Foreskin keratinocyte (primary cell): ENCODE measurements at places on chromosomes 13 and 19.

GRCh38 chr13:37956536-37956935 is 87.0 kb upstream of the TRPC4 start:
- peak; percentile 67 for DNase-seq

DNA sequence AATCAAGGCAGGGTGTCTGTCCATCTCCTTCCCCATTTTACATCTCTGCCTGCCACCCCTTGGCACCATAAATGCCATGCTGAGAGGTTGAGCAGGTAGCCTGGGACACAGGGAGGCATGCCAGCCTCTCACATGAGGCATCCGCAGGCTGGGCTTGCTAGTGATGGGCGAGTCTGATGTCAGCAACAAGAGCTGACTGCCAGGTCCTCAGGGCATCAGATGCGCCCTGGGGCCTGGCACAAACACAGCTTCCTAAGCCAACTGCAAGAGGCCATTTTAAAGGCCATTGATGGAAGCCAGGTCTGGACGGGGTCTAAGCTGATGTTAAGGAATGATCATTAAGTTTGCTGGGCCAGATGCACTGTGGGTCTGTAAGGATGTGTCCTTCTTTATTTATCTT is 34.6 kb downstream of the MYH14 start:
- no peak for DNase-seq

- DNase-seq, result no peak
Measured at GRCh38 chr19:4971424-4971793, 2.5 kb downstream of the KDM4B start.

GRCh38 chr13:96503481-96503880 is 413.6 kb downstream of the HS6ST3 start:
- DNase-seq, result no peak

GRCh38 chr13:73355134-73355533 is 296.3 kb downstream of the KLF5 start:
- DNase-seq, result peak; percentile 71

DNA sequence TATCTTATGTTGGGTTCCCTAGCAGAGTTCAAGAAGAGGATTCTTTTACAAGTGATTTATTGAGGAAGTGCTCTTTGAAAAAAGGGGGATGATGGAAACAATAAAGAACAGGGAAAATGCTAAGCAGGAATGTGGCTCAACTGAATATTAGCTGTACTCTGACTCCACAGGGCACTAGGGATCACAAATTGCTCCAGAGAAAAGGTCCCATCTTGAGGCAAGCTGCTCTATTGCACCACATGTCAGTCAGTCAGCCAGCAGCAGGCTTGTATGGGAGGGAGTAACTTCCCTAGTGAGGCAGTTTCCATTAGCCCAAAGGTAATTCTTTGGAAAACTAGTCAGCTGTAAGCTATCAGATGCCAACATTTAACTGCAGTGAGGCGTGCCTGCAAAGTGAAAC is 73.3 kb upstream of the FNDC3A start:
- peak; percentile 41 for DNase-seq

GRCh38 chr13:73111331-73111730 is 52.5 kb downstream of the KLF5 start:
- no peak for DNase-seq

- no peak for DNase-seq
Measured at GRCh38 chr19:19510432-19510831, 4.9 kb downstream of the TSSK6 start.

GRCh38 chr19:58560007-58560887 is 1.8 kb upstream of the UBE2M start:
- no peak for DNase-seq

DNA sequence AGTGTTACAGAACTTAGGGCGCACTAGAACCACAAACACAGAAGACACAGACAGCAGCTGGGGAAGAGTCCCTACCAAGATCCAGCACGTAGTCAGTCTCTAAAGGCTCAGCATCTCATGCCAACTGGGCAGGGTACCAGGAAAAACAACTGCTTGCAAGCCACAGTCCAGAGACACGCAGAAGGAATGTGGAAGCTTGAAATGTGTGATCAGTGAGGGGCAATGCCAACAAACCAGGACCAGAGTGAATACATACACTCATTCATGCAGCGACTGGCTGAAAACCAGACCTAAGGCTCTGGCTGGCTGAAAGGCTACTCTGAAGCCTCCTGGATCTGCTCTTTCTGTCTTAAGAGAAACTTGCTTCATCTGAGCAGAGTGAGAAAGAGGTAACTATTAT is 1484.8 kb downstream of the EFNB2 start:
- DNase-seq, result no peak

DNA sequence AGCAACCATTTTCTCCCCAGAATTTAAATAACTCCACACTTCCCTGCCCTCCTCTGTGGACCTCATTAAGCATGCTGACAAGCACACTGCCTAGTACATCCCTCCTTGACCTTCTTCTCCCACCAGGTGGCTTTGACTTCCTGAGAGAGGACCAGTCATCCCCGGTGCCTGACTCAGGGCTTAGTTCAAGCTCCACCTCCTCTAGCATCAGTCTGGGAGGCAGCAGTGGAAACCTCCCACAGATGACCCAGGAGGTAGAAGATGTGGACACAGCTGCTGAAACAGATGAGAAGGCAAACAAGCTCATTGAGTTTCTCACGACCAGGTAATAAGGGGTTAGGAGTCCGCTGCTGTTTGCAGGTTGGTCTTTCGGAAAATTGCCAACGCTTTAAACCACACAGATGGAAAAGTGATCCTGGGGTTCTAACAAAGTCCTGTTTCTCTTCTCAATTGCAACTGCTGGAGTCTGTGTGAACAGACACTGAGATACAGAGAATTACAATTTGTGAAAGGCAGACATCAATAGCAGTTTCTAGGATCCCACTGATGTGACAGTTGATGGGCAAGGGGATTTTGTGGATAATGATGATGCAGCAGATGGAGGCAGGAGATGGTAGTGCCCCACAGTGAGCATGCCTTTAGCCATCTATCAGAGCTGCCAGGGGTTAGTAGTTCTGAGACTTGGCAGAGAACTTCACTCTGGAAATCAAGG is 86.7 kb downstream of the ZAR1L start:
- peak; percentile 5 for DNase-seq

DNA sequence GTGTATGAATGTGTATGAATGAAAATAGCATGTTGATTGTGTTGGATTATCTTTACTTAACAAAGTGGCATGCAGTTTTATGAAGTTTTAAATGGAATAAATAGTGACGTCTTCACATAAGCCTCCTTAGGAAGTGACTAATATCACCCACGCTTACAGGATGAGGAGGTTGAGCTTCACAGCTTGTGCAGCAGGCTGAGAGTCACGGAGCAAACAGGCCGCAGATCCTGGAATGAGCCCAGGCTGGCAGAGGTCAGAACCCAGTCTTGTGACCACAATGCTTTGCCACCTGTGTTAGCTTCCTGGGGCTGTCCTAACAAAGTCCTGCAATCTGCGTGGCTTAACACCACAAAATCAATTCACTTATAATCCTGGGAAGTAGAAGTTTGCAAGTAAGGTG is 20.8 kb downstream of the LAIR2 start:
- DNase-seq, result no peak

DNA sequence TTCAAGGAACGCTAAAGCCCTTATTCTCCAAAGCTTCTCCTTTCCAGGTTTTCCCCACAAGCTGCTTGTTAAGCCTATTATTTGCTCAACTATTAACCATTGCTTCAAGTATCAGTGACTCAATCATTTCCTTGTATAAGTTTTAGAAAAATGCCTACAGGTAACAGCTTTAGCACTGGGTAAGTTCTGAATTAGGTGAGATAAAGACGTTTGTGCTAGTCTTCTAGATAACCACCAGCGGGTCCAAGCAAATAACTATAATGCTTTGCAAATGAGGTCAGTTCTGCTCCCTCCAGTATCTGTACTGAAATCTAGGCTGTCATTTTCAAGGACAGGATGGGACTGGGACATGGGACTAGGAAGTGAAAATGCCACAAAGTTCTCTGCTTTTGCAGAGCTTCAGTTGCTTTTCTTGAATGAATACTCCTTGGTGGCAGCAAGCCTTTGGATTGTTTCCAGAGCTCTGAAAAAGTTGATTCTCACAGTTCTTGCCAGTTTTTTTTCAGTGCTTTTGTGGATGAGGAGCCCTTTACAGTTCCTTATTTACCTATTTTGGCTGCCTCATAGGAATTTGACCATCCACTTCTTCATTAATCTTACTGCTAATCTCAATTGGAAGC is 1487.7 kb downstream of the EFNB2 start:
- no peak for DNase-seq

GRCh38 chr19:42281146-42281826 is 12.2 kb downstream of the CIC start:
- DNase-seq, result no peak

DNA sequence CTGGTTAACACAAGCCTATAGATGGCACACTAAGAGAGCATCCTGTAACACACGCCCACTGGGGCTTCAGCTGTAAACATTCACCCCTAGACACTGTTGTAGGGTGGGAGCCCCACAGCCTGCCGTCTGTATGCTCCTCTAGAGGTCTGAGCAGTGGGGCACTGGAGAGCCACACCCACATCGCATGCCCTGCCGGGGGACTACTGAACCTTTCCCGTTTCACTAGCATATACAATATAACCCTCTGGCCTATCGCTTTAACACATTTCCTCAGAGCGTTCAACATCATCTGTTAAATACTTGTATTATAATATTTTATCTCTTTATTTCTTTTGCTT is 73.4 kb downstream of the PCDH9 start:
- no peak for DNase-seq

DNA sequence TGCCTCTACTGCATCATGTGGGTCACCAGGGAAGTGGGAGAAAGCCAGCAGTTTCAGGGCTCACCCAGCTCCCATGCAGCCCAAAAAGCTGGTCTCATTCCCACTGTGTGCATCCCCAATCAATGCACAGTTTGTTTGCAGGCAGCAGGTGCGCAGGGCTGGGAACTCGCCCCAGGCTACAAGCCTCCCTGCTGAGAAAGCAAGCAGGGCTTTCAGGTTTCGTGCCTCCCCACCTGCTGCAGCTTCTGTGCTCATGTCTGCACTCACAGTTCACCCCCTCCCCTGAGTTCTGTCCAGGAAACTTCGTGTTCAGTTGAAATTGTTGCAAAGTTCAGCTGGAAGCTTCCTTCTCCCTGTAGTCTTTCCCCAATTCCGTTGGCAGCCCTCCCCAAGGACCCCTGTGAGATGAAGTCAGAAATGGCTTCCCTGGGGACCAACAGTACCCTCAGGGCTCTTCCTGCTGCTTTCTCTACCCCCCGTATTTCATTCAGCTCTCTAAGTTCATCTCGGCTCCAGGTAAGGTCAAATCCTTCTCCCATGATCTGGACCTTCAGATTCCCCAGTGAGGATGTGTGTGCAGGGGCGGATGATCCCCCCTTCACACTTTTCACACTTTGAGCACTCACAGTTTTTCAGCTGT is 10.3 kb upstream of the KLK3 start:
- DNase-seq, result no peak

GRCh38 chr13:48782429-48782840 is 128.7 kb downstream of the CYSLTR2 start:
- DNase-seq, result no peak

DNA sequence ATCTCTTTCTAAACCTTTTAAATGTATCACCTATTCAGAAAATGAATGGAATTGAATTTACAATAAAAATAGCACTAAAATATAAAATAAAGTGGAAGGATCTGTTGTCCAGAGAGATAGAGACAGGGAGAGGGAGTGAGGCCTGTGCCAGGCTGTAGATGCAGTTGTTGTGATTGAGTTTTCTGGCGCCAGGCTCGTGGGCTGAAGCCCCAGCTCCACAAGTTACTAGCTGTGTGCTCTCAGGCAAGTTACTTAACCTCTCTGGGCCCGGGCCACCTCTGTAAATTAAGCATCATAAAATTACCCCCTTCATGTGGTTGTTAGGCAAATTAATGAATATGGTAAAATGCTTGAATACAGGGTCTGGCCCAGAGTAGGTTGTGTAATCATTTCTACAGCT is 52.3 kb upstream of the USP29 start:
- no peak for DNase-seq

DNA sequence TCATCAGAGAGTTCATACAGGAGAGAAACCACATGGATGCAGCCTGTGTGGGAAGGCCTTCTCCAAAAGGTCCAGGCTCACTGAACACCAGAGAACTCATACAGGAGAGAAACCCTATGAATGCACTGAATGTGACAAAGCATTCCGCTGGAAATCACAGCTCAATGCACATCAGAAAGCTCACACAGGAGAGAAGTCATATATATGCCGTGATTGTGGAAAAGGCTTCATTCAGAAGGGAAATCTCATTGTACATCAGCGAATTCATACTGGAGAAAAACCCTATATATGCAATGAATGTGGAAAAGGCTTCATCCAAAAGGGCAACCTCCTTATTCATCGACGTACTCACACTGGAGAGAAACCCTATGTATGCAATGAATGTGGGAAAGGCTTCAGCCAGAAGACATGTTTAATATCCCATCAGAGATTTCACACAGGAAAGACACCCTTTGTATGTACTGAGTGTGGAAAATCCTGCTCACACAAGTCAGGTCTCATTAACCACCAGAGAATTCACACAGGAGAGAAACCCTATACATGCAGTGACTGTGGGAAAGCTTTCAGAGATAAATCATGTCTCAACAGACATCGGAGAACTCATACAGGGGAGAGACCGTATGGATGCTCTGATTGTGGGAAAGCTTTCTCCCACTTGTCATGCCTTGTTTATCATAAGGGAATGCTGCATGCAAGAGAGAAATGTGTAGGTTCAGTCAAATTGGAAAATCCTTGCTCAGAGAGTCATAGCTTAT is 17.7 kb downstream of the ZNF613 start:
- DNase-seq, result no peak

DNA sequence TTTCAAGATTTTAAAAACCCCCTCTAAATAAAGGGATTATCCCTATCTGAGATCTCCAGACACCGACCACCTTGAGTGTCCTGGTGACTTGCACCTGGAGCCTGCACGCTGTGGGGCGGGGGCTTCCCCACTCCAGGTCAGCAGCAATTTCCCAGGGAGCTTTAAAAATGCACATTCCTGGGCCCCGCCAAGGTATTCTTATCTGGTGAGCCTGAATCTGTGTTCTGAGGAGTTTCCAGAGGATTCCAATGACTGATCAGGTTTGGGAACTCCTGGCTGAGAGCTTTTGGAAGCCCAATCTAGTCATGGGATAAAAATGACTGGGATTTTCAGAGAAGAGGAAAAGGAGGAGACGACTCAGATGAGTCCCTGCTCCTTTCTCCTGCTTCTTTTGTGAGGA is 66.1 kb downstream of the FGF9 start:
- no peak for DNase-seq

DNA sequence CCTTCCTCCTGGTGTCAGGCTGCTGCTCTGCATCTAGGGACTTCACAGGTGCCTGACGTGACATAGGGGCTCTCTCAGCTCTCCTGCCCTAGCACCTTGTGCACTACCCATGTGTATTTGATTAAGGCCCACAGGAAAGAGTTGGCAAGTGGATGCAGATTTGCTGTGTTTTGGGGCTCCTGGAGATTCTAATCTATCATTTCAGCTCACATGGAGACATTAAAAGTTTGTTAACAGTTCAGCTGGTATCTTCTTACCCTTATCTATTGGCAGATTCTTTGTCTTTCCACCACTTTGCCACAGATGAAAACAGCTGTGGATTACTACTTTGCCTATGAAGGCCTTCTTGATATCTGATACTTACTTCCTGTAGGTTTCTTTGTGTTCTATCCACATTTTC is 41.9 kb downstream of the WASF3 start:
- DNase-seq, result no peak

GRCh38 chr13:100601716-100602115 is 13.1 kb upstream of the GGACT start:
- DNase-seq, result no peak

- DNase-seq, result no peak
Measured at GRCh38 chr13:50898338-50898737, 11.3 kb upstream of the RNASEH2B start.
